ENCODE measurements at places on chromosomes 16 and 17.

DNA sequence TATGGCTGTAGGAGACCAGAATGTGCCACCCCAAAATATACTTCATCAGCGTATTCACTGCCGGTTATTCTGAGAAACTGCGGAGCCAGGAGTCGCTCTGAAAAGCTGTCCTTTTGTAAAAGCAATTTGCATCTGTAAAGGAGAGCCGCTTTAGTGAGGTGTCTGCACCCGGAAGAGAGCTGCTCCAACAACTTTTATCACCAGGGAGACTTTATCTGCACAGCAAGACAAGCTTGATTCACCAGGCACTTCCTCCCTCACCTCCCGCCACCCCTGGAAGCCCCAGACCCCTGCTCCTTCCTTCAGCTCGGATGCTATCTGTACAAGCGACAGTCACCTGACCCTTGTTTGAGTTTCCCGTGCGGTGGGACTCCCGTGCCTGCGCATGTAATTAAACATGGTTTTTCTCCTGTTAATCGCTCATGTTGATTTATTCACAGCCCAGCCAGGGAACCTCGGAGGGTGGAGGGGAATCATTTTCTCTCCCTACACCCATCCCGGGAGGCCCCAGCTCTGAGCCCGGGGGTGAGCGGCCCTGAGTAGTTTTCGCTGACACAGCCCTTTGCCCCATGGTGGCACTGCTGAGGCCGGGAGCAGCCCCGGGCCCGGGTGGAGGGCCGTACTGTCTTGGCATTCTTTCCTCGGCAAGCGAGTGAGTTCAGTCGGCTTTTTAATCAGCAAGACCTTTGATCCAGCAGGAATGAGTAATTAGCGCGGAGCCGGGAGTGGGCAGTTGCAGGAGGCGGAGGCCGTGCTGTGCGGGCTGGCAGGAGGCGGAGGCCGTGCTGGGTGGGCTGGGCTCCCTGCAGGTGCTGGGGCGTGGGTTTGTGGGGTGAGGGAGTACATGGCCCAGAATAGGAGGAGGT, 222.7 kb upstream of the CIBAR2 start:
- DNase-seq, result no peak

GRCh38 chr17:82077617-82078358, 12.2 kb upstream of the DUS1L start:
- DNase-seq, result no peak

DNA sequence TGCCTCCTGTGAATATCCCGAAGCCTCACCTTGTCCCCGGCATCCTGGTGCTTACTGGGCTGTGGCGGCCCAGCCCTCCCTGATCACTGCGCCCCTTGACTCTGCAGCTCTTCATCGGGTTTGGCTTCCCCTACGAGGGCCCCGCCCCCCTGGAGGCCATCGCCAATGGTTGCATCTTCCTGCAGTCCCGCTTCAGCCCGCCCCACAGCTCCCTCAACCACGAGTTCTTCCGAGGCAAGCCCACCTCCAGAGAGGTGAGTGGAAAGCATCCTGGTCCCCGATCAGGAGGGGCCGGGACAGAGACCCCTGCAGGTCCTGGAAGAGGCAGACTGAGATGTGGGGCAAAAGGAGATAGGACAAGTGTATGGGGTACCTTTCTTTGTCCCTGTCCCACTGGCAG, 72.1 kb downstream of the MGAT5B start:
- DNase-seq, result no peak

DNA sequence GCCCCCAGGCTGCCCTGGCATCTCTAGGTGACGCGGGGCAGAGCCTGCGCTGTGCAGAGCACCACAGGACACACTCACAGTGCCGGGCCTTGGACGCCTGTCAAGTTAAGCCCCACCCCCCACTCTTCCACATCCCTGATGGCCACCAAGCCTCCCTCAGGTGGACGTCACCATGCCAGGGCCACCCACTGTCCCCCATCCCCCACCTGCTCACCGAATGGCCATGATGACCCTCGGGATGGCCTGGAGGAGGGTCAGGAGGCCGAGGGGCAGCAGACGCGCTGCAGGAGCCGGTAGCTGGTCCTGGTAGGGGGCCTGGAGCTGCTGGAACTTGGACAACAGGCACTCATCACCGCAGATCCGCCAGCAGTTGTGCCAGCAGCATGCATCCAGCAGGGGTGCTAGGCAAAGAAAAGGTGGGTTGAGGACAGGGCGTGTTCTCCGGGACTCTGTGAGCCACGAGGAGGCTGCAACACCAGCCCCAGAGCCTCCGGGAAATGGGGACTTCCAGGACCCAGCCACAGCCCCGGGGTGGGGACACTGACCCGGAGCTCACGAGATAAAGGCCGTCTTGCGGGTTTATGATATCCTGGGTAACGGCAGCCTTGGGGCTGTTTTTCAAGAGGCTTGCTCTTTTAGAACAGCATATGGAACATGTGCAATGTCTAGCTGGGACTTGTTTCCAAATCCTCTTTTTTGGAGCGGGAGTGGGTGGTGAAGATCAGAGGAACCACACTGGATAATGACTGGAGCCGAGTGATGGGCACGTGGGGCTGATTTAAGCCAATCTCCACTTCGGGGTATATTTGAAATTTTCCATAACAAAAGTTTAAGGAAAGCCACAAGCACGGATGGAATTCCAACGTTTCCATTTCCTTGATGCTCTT, 11.4 kb downstream of the C16orf95 start:
- DNase-seq, result no peak

- DNase-seq, result no peak
Measured at GRCh38 chr17:73620414-73620813, 23.8 kb downstream of the SDK2 start.

GRCh38 chr17:62780951-62781350, 27.2 kb downstream of the MARCHF10 start:
- DNase-seq, result no peak

DNA sequence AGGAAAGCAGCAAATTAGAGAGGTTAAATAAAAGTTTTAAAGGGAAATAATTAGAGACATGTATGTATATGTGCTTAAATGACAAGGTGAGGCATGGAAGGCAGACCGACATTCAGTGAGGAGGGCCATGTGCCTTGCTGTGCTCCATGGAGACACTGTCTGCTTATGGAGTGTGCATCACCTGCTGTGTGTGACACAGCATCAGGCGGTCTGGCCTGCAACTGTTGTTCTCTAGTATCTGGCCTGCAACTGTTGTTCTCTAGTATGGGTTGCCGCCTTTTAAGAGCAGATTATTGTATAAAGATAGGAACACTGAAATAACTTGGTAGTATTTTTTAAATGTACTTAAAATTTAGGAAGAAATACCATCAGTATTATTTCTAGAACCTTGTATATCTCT, 225.1 kb downstream of the LGALS9B start:
- DNase-seq, result no peak

DNA sequence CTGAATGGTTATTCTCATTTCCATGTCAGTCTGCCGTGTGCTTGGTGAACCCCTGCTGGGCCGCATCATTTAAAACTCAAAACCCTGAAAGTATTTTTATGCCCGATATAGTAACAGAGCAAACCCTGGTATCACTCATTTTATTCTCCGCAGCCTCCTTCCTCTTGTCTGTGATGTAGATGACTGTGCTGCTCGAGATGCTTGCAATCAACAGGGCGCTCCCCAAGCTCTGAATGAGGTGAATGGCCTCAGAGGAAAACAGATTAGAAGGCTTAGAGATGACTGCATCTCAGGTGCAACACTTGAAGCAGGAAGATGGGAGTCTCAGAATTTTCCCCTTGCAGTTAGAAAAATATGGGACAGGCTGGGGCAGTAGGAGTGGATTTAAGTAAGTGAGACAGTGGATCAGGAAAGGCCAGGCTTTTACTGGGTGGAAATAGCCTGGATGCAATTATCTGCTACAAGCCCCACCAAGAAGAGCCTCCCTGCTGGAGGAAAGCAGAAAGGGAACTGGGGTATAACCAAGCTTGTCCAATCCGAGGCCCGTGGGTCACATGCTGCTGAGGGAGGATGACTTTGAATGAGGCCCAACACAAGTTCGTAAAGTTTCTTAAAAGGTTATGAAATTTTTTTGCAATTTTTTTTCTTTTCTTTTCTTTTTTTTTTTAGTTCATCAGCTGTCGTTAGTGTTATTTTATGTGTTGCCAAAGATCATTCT, 166.9 kb downstream of the CDH13 start:
- DNase-seq, result no peak

- no peak for DNase-seq
Measured at GRCh38 chr16:19751478-19752385, 33.7 kb downstream of the IQCK start.

- no peak for DNase-seq
Measured at GRCh38 chr17:34312080-34312479, 7.2 kb upstream of the CCL8 start.

- DNase-seq, result no peak
Measured at GRCh38 chr16:70703041-70703834, 17.4 kb upstream of the MTSS2 start.
